ENCODE measurements at places on chromosomes 5 and 9.

- no peak for DNase-seq
Observed at GRCh38 chr5:23823521-23823920, 316.1 kb downstream of the PRDM9 start.

DNA sequence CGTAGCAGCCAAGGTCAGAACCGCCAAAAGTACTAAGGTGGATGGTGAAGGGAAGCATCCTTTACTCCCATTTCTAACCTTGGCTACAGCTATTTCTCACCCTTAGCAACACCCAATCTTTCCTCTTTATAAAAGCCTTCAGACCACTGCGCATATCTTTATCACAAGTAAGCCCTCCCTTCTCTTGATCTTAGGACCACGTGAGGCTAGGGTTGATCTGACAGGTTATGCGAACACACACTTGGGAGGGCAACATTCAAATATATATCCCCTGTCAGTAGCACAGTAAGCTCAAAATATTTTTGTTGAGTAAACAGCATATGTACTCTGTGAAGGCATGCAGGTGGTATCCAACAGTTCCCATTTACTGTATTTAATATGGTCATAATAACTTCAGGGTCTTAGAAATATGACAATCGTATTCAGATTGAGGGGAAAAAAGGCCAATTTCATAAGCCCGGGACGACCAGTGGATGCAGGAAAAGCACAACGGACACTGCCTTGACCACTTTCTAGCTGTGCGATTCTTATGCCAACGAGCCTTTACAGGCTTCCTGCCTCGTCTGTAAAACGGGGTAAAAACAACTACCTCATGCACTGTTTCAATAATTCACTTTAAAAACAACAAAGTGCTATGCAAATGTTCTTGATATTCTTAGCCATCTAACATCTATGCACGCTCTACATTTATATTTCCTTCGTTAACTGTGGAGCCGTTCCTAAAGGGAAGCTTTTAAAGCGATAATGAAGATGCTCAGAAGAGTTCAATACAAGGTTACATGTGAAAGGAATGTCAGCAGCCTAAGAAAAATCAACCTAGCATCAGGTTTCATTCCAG, 1.3 kb downstream of the ARSB start:
- peak; percentile 34 for DNase-seq

DNA sequence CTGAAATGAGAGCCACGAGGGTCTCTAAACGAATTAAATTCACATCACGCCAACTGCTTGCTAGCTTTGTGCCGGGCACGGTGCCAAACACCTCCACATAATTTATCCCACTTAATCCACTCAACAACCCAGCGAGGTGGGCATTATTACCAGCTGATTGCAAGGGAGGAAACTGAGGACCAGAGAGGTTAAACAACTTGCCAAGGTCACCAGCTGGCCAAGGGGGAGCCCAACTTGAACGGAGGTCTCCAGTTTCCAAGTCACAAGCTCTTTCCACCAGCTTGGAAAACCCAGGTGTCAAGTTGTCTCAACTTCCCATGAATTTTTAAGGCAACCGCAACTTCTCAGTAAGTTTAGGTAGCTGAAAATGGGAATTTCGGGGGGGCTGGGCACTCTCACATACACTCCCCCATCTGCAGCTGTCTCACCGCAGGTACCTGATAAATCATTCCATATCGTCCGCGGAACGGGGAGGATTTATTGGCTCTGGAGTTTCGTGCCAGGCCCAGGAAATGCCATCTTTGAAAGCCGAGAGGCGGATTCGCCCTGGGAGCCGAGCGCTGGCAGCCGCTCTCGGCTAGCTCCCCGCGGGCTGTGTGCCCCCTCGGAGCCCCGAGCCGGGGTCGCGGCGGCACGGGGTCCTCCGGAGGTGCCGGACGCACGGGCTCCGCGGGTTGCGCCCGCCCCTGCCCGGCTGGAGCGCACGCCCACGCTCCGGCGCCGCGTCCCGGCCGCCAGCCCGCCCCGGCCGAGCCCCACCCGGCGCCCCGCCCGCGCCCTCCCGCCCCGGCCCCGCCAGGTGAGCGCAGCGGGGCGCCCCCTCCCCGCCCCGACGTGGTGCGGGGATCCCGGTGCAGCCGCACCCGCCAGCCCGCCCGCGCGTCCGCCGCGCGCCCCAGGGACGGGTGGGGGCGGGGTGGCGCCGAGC, 617 bp downstream of the PTPN3 start:
- peak; percentile 15 for DNase-seq

DNA sequence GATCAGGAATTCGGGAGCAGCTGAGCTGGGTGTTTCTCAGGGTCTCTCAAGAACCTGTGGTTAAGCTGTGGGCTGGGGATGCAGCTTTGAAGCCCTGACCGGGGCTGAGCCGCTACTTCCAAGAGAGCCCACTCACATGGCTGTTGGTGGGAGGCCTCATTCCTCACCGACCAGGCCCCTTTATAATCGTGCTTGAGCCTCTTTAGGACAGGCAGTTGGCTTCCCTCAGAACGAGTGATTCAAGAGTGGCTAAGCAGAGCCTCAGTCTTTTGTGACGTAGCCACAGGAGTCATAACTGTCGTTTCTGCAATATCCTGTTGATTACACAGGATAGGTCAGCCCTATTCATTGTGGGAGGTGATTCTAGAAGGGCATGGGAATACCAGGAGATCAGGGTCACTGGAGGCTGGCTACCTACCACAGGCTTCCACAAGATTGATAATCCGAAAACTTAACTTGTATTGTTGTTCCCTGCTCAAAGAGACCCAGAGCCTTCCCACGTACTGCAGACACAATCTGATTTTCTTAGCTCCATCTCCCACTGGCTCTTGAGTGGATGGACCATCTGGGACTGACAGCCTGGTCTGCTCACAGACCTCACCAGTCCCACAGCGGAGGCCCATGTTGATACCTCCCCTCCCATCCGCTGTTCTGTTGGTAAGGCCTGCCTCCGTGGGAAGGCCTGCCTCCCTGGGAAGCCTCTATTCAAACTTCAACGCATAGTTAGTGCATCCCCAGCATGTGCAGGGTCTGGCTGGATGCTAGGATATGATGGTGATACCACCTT, 3.0 kb upstream of the ERGIC1 start:
- DNase-seq, result peak; percentile 86

DNA sequence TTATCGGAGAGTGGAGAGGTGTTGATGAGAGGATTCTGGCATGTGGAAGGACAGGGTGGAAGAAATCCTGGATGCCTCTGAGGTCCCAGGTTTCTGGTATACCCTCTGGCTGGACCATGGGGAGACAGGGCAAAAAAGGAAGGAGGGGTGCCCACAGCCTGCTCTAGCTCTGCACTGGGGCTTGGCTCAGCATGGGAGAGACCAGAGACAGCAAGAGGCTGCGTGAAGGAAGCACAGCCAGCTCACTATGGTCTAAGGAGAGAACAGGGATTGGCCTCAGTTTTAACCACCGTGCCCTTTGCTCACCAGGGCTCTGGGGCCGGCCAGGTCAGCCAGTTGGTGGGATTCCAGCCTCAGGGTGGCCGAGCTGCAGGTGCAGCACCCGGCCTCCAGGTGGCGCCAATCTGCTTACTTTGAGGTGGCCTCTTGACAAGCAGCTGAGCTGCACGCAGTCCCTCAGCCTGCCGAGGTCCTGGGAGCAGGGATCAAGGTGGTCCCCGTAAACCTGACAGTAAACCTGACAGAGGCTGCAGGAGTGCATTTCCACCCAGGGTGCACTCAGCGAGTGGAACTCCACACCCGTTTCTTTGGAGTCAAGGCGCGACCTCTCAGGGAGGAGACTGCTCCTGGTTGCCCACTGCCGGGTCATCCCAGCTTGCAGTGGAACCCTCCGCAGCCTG, 25.0 kb upstream of the SPTLC1 start:
- DNase-seq, result peak; percentile 74

DNA sequence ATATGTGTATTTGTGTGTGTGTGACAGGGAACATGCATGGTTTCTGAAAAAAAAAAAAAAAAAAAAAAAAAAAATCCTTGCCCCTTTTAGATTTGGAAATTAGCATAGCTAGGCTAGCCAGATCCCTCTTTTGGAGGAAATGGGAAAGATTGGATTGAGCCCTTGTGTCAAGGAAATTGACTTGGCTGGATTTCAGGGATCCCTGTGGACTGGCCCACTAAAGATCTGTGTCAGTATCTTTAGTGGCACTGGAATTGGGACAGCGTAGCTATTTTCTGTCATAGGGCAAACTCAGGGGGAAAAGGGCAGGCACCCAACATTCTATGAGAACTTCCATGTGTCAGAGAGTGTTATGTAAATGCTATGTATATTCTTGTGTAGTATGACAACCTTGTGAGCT, 35.4 kb downstream of the SH3GL2 start:
- DNase-seq, result no peak

GRCh38 chr5:123425431-123425830, 2.2 kb upstream of the CEP120 start:
- no peak for DNase-seq

DNA sequence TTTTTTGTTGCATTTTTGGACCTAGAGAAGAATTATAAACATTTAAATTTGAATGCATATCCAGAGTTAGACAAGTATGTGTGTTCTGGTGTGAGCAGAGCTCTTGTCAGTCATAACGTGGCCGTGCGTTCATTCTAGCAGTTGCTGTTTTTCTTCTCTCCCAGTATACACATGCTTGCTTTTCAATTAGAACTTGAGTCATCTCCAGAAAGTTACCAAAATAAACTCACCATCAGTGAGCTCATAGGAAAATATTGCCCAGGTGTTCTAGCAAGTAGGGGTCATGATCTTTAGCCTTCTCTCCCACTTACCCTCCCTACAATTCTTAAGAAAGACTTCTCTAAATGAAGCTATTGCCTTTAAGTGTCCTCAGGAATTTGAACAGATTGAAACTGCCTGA, 247.5 kb upstream of the TUT7 start:
- no peak for DNase-seq

DNA sequence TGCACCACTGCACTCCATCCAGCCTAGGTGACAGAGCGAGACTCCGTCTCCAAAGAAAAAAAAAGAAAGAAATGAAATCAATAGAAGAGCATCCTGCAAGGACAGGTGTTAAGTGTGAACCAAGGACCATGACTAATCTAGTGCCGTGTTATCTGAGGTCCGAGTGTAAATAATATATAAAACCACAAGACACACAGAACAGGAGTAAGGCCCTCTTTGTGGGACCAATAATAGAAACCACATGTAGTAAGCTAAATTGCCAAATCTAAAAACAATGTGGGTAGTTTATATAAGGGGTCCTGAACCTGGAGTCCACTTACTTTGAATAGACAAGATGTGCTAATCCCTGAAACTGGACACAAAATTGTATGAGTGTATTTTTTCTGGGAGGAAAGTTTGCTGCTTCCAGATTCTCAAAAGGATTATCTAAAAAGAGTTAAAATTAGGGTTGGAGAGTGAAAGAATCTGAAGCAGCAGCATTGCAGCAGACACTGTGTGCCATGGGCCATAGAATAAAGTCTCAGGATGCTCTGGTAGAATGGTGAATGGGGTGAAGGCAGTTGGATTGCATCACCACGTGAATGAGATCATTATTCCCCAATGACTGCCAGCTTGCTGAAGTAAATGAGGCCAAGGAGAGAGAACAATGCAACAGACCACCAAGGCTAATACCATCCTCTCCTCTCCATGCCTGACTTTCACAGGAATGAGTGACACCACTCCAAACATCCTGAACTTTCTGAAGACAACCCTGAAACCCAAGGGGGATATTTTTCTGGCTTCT, 222.7 kb downstream of the DCP2 start:
- peak; percentile 6 for DNase-seq

DNA sequence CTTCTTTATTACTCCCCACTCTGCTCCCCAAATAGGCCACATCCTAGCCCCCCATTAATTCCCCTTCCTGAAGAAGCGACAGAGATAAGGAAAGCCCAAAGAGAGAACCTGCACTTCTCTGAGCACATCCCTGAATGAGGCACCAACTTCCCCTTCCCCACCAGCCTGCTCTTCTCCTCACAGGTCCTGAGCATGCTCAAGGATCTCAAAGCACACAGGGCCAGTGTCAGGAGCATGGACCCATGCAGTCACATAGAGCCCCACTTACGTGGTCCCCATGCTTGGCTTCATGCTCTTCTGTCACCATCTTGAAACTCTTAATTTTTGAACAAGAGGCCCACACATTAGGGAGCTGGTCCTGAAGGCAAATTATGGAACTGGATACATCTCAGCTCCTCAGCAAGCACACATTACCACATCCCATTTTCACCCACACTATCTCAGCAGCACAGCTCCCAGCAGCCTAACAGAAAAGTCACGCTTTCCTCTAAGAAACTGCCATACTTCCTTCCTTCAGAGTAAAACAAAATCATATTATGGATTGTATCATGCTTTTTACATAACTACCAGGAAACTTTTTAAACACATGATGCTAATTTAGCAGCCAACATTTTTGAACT, 99.8 kb downstream of the NFIB start:
- no peak for DNase-seq

- DNase-seq, result peak; percentile 20
Observed at GRCh38 chr5:119313658-119314605, 41.9 kb upstream of the TNFAIP8 start.

DNA sequence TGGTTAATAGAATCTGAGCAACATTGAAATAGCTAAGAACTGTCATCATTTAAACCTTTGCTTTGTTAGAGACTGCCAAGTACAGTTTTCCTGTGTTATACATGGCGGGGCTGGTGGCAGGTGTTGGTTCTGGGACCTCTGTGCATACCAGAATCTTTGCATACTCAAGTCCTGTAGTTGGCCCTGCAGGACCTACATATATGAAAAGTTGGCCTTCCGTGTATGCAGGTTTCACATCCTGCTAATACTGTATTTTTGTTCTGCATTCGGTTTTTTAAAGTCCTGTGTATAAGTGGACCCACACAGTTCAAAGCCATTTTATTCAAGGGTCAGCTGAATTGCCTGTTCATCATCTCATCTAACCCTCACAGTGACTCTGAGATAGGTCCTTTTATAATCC, 36.4 kb downstream of the LARP1 start:
- DNase-seq, result no peak

DNA sequence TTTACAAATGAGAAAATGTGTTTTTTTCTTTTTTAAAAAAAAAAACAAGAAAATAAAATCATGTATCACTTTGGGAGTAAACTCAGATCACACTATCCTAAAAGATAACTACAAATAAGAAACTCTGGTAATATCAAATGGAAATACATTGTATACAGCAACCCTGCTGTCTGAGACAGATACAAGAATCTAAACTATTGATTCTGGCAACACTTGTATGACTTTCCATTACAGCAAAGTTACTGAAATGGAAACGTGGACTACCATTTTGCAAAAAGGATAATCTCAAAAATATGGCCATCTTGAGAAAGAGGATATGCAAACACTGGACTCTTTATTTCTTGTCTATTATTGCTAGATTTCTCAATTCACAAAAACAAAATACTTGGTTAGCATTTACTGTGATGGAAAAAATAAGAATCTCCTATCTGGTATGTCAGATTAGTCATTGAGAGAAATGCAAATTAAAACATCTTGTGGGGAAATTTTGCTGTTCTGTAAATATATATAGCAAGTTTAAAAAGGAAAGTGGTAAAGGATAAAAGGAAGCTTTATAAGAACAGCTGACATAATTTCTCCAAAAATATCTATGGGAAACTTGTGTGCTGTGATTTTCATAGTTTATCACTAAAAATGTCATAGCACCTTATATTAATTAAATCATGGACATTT, 112.9 kb upstream of the FER start:
- no peak for DNase-seq

DNA sequence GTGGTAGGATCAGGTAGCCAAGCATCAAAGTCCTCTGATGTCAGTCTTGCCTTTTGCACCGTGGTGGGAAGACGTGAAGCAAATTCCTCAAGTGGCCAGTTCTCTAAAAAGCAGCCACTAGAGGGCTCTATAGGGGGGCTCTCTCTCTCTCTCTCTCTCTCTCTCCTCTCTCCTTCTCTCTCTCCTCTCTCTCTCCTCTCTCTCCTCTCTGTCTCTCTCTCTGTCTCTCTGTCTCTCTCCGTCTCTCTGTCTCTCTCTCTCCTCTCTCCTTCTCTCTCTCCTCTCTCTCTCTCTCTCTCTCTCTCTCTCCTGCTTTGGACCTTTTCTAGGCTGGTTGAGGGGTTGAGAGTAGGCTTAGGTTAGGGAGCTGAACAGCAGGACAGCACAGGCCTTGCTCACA, 13.9 kb upstream of the OSMR start:
- peak; percentile 60 for DNase-seq
